ENCODE measurements at places on chromosomes 2 and 18.

GRCh38 chr2:164287056-164287455 is 334.2 kb downstream of the GRB14 start:
- no peak for DNase-seq

DNA sequence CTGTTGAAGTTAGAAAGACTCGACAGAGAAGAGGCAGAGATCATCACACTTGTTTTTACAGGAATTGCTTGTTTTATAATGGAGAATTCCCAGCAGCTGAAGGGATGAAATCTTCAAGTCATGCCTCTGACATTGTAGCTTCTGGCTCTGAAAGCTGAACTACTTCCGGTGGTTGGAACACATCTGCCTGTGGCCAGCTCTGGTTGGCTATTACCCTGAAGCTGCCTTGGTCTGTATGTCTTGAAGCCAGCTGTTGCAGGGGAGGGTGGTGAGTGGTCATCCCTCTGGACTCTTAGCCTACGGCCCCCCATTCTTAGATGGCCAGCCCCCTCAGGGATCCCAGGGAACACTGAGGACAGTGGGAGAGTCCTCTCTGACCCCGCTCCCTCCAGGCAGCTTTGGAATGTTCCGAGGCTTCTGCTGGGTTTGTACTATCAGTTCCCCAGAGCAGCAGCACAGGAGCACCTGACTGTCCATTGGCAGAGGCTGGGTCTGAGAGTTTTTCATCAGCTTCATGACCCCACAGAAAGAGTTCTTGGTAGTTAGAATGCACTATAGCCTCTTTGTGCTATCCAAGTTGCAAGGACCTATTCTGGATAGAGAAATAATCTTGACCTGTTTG is 87.4 kb upstream of the CAPN13 start:
- no peak for DNase-seq

DNA sequence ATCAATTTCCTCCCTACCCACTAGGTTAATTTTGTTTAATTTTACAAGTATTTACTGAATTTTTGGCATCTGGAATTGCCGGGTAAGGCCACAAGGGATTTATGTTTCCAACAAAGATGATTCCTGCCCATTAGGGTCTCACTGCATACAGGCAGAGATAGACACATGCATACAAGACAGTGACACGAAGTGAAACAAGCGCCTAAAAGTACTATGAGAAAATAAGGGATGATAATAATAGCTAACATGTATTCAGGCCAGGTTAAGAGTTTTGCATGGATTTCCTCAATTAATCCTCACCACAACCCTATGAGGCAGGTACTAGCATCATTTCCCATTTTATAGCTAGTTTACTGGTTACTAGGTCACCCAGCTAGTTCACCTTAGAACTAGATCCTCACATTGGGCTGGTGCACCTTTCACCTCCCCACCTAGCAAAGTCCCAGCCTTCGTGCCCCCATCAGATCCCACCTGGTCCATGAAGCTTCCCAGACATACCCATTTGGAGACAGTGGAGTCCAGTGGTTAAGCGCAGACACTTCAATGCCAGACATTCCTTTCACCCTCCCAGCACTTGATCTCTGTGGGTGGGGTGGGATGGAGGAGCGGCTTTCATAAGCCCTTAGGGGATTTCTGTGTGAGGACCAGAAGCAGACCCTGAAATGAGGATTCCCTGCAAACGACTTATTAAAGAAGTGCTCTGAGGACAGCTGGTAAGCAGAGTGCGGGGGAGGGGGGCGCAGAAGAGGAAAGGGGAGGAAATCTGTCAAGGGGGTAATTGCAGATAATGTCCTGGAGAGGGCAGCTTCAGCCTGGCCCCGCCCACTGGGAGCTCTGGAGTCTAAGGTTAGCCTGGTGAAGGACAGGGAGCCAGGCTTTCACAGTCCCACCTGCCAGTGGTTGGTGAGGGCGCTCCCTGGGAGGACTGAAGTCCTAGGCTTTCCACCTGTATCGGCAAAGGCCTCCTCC is 5.8 kb upstream of the DGUOK start:
- DNase-seq = no peak

- DNase-seq = peak; percentile 58
Measured at GRCh38 chr2:73963385-73964120, 21.2 kb upstream of the TET3 start.

DNA sequence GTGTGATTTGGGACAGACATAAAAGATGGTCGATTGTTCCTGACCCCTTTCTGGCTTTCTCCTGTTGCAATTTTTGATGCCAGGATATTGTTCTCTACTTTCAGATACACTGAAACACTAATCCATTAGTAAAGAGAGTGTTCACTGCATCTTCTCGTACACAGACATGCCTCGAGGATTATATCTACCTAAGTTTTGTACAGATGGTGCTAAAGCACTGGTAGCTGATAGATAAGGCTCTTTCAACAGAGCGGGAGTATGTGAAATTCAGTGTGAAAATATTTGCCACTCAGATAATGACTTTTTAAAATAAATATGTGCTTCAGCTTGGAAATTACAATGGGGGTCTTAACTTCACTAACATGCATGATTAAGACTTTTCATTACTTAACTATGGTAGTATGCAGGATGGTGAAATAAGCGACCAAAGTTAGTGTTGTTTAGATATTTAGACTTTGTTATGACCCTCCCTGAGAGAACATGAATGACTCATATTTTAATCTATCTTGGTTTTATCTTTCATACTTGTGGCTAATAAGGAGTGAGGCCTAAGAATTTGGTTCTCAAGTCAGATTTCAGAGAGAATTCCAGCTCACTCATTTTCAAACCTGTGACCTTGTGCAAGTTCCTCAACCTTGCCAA is 474.9 kb downstream of the NRXN1 start:
- DNase-seq = no peak

DNA sequence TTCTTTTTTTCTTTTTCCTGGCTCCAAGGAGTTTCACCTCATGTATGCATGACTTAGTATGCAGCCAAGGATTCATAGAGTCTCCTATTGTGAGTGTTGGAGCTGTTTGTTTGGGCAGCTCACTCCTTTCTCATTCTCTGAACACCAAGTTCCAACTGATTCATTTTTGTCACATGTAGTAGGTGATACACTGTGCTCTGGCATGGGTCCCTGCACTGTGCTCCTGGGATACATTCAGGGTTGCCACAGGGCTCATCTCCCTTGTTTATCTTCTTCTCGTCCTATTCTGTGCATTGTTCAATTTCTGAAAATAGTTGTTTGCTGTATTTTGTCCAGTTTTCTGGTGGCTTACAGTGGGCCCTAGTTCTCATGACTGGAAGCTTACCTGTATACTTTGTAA is 96.8 kb downstream of the ZNF407 start:
- DNase-seq = no peak

DNA sequence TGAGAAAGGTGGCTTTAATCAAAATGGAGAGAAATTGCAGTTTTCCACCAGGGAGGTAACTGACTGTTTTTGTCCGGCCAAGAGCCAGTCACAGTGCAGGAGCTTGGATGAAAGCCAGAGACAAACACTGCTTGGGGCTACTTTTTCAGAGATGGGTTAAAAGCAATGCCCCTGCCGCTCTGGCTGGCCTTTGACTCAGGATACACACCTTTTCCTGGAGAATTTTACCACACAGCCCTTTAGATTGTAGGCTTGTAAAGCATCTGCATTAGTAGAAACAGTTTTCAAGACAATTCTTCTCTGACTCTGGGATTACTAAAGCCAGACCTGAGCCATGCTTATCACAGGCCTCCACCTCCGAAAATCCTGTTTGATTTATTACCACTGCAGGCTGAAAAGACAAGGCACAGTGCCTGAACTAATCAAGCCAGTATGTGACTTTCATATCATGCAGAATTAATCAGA is 79.7 kb downstream of the CCBE1 start:
- DNase-seq = no peak

DNA sequence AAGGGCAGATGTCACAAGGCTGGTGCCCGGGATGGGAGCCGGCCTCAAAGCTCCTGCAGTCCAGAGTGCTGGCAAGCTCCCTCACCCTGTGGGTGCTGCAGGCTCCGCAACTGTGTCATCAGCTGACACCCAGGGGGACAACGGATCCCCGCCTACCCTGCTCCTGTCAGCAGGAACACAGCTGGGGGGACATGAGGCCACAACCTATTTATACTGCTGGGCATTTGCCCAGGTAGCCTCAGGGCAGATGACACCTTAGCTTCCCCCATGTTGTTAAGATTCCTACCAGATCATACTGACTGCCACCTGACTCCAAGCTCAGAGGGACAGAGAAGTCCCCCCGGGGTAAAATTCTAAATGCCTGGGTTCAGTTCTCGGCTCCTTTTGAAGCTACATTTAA is 1.2 kb downstream of the ANKRD23 start:
- DNase-seq = no peak

GRCh38 chr2:106197878-106198277 is 3.8 kb upstream of the UXS1 start:
- DNase-seq = no peak

DNA sequence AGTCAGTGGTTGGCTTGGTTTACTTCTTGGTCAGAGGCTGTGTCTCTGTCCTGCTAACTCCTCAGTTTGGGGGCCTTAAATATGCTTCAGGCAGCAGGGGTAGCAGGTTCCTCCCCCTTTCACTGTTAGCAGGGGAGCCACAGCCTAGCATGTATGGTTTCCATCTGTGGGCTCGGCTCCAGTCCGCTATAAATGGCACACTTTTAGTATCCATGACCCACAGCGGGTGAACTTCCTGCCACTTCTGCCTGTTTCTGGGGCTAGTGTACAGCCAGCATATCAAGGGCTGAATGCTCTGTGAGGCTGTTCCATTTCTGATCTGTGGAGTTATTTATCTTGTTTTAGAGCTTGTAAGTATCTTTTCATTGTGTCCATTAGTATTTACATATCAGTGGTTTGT is 58.3 kb downstream of the MRPL33 start:
- DNase-seq = no peak

- no peak for DNase-seq
Measured at GRCh38 chr2:221448844-221449390, 123.2 kb downstream of the EPHA4 start.

DNA sequence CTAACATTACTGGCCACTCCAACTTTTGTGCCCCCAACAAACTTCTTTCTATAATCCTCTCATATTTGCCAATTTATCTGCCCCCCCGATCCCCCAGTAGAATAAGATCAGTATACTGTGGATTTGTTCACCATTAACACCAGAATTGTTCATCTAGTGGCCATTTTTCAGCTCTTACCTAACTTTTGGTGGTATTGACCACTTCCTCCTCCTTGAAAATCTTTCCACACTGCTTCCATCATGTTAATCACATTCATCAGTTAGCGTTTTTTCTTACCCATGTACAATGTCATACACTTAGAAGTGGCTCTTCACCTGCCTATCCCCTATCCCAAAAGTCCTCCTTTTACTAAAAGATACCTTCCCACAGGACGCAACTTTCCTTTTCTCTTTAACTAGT is 6.1 kb downstream of the IMPACT start:
- DNase-seq = no peak

DNA sequence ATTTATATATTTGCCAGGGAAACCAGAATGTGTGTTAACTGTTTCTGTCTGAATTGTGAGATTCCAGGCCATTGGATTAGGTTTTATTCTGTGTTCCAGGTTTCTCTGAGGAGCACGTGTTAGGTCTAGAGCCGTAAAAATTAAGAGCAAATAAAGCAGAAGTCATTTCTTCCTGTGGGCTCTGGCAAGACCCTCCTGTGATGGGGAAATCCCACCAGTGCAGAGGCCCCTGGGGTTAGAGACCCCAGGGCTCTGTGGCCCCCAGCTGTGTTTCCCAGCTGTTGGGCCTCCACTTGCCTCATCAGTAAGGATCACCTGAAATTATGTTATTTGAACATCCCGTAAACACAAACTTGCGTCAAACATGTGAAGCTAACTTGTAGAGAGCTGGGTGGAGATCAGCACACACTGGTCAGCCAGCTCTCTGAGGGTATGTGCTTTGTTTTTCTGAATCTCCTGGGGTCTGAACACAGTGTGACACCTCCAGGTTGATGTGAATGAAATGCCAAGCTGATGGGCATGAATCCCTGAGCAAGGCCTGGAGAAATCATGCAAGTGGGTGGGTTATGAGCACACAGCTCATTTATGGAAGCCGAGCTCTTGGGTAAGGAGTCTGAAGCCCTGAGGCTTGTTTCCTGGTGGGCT is 50.3 kb downstream of the HK2 start:
- DNase-seq = no peak

DNA sequence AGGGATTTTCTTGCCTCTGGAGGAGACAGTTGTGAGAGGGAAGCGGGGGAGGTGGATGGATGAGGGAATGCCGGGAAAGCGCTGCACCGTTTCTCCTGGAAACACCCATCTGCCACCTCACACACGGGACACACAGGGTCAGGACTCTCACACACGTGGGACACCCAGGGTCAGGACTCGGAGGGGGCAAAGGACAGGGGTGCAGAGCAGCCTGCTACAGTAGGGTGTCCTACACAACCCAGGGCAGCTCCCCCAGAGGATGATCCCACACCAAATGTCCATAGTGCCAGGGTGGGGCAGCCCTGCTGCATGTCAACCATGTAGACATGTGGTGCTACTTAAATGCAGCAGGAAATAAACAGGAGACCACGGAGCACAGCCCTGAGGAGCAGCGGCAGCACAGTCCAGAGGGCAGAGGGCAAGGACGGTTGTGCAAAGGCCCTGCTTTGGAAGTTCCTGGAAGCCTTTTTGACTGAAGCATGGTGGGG is 5.1 kb downstream of the RAMP1 start:
- no peak for DNase-seq

- no peak for DNase-seq
Measured at GRCh38 chr2:115484486-115484885, 1042.0 kb downstream of the DPP10 start.

DNA sequence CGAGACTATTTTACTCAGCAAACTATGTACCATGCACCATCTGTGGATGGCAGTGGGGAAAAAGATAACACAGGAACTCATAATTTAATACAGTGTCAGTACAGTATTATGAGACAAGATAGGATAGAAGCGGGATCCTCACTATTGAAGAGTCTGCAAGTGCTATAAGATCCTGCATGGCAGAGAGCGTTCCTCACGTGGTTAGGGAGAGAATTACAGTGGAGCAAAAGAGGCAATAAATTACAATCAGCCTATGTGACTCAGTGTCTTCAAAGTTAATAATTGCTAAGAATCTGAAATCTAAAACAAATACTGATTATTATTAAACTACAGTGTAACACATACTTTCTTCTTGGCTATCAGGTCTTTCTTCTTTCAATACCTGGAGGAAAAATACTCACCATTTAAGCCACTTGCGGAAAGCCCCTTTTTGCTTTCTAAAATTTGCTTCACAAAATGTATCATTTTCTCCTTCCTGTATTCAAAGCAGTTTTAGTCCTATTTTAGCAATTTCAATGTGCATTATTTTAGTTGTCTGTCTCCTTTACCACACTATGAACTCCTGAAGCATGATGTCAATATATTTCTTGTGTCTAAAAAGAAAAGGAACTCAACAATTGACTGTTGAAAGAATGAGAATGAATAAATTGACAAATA is 342.9 kb downstream of the SPAG16 start:
- peak; percentile 58 for DNase-seq

DNA sequence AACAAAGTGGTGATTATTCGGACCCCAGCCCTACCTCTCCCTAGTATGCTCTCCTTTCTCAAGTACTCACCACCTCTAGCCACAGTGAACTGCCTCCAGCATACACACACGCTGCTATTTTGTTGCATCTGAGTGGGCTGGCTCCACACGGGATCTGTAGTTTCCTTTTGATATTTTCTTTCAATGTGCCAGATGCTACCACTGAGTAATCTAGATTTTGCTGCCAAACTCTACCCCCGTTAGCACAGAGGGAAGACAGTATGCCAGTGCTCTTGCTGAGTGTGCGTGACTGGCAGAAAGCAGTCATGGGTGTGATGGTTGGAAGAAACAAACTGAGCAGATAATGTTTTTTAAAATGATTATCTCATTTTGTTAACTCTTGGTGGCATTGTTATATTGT is 11.6 kb downstream of the CFLAR start:
- DNase-seq = no peak

GRCh38 chr2:75764611-75765010 is 53.9 kb upstream of the GCFC2 start:
- no peak for DNase-seq

- no peak for DNase-seq
Measured at GRCh38 chr18:27017901-27018500, 152.5 kb upstream of the AQP4 start.

Measured in GM06990 (cell line).